ENCODE measurements at places on chromosomes 12 and 14.

GRCh38 chr14:99432485-99432884, 48.2 kb downstream of the SETD3 start:
- H3K27ac ChIP-seq: no peak overlapping the region
- H3K27me3 ChIP-seq: no peaks in the 10 kb centered on the region
- no peaks in the 10 kb centered on the region for H3K4me1 ChIP-seq

GRCh38 chr14:91839749-91840148, 27.6 kb downstream of the TC2N start:
- H3K4me3 ChIP-seq: no peak overlapping the region
- H3K27me3 ChIP-seq: no peaks in the 10 kb centered on the region
- peaks cover 7% of the 10 kb centered on the region for H3K4me1 ChIP-seq
- H3K36me3 ChIP-seq: no peaks in the 10 kb centered on the region
- no peak for DNase-seq

DNA sequence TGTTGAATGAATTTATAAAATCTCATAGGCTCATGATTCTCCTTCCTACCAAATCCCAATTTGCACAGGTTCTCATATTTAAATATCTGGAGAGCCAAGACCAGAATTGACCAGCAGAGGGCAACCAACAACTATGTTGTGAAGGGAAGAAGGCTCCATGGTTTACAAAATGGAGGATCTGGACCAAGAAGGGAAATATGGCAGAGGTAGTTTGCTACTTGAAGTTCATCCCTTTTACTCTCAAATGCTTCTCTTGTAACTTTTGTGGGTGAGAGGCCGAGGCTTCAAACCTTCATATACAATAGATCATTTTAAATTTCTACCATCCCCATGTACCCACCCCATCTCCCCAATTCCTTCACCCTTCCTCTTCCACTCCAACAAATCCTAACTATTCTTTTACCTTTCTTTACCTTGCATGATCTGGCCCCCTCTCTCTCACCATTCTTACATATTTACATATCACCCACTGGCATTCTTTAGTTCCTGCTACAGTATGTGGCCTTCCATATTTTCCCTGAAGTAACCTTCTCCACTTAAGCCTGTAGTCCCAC, 3.8 kb upstream of the SMARCC2 start:
- H3K4me3 ChIP-seq: no peak overlapping the region
- H3K27ac ChIP-seq: no peak overlapping the region
- H3K4me1 ChIP-seq: no peaks in the 10 kb centered on the region
- peak; percentile 89 for DNase-seq

DNA sequence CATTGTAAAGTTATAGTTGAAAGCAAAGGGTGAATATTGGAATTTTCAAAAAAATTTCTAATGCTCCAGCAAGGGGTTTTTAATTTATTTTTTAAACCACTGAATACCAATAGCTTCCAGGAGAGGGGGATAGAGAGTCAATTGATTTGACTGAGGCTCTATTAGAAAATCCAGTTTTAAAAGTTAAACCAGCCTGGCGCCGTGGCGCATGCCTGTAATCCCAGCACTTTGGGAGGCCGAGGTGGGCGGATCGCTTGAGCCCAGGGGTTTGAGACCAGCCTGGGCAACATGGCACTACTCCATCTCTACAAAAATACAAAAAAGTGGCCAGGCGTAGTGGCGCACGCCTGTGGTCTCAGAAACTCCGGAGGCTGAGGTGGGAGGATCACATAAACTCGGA, 150.1 kb downstream of the SLC38A4 start:
- no peak overlapping the region for H3K4me3 ChIP-seq
- H3K36me3 ChIP-seq: no peaks in the 10 kb centered on the region
- DNase-seq: no peak
- H3K27me3 ChIP-seq: no peaks in the 10 kb centered on the region
- no peak overlapping the region for H3K27ac ChIP-seq

DNA sequence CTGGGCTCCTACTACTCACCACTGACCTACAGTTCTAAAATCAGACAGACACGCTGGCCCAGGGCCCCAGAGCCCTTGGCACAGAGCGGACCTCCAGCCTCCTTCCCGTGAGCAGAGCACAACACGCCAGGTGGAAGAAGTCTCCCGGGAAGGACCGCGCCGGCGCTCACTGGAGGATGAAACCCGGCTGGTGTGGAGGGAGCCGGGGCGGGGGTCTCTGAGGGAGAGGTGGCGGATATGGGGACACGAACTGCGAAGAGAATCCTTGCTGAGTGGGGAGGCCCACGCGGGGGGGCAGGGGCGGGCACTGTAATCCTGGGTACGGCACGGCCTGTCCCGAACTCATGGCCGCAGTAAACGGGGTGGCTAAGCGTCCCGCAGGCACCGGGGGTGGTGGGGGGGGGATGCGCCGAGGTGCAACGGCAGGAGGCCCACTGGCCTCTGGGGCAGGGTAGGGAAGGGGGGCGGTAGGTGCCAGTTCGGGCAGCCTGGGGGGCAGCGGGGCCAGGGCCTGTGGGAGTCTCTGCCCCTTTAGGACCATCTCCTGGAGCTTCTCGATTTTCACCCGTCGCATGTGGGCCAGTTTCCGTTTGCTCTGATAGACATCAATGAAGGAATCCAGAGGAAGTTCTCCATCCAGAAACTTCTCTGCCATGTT, 28.8 kb downstream of the VPS37B start:
- H3K4me3 ChIP-seq: no peak overlapping the region
- no peak overlapping the region for H3K27ac ChIP-seq
- H3K4me1 ChIP-seq: peaks cover 28% of the 10 kb centered on the region
- no peaks in the 10 kb centered on the region for H3K27me3 ChIP-seq
- DNase-seq: no peak

DNA sequence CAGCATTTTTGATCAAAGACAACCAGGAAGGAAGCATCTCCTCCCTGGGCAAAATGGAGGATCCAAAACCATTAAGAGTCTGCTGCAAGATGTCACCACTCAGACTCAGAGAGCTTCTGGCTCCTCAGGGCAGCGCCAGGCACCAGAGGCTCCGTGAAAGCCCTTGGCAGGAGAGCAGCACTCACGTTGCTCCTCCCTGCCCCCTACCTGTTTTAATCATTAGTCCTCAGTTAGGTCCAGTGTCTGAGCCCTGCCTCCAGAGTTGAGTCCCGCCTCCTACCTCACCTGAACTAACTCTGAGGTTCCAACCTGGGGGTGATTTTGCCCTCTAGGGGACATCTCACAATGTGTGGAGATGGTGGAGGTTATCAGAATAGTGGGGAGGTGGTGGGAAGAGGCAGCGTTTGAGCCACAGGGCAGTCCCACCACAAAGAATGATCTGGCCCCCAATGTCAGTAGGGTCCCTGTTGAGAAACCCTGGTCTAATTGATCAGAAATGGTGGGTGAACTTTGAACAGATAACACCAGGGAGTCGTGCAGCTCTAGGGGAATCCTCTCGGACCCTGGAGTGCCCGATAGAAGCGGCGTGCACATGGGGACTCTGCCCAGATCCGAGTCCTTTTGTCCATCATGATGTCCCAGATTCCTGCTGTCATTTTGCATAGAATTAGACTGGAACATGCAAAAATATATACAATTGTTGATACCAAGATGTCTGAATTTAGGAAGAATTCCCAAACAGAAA, 156.7 kb upstream of the DIO3 start:
- no peak for DNase-seq
- peaks cover 8% of the 10 kb centered on the region for H3K4me1 ChIP-seq
- no peak overlapping the region for H3K4me3 ChIP-seq
